ENCODE measurements at places on chromosomes 6 and 20.
A peak's percentile ranks its signal among the peaks of the same experiment; 100 is the strongest.

- no peak for DNase-seq
Observed at GRCh38 chr6:85641522-85641896, 1.2 kb downstream of the SYNCRIP start.

DNA sequence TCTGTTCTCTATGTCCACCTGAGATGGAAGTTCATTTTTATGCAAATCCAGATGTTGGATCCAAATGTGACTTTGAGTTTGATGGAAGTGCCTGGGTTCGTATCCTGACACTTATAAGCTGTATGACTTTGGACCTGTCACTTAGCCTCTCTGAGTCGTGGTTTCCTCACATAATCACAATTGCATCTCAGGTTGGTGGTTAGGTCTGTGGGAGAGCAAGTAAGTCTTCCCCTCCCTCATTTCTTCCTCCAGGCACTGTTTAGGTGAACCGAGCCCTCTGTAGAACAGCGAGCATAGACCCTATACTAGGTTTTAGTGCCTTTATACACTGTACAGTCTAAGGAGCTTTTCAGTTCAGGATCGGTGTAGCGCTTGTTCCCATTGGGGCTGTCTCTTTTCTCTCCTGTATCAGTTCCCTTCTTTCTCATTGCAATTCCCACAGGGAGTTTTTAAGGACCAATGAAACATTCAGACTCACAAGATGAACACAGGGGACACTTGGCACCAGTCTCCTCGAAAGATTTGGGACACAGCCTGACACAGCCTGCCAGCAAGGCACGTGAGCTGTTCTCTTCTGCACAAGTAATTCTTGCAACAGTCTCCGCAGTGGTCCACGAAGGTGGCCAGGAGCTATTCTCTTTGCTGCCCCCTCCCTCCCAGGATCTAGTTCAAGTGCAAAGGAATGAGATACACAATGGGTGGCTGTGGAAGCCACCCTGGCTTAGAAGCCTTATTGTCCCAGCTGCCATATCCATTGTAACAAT is 11.8 kb downstream of the TOX2 start:
- DNase-seq, result no peak

DNA sequence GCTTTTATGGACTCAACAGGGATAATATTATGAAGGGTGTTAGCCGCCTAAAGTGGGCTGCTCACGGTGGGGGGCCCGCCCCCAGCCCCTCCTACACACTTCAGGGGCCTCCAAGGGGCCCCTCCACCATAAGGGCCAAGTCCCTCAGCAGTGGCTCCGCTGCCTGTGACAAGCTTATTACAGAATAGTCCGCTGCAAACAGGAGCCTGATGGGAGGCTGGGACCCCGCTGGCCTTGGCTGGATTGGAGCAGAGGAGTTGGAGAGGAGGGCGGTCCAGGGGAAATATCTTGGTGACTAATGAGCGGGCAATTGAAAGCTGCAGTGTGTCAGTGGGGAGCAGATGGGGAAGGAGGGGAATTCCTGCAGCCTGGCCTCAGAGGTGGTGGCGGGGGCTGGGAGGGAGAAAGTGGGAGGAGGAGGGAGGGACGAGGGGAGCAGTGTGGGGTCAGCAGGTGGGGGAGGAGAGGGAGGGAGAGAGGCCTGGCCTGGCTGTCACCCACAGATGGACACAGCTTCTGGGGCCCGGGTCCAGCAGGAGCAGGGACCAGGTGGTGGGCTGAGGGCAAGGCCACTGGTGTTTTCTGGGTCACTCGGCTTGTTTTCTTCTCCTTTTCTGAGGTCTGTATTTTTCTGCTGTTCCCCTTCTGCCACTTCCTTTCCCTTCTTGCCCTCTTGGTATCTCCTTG is 57.6 kb upstream of the FOXP4 start:
- DNase-seq, result peak; percentile 61

GRCh38 chr6:45082091-45082490 is 246.0 kb upstream of the RUNX2 start:
- no peak for DNase-seq

DNA sequence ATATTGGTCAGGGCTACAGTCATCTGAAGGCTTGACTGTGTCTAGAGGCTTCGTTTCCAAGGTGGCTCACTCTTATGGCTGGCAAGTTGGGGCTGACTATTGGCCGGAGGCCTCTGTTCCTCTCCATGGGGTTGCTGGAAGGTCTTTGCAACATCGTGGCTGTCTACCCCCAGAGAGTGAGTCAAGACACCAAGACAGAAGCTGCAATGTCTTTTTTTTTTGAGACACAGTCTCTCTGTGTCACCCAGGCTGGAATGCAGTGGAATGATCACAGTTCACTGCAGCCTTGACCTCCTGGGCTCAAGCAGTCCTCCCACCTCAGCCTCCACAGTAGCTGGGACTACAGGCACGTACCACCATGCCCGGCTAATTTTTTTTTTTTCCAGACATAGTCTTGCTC is 29.4 kb upstream of the KIF3B start:
- no peak for DNase-seq

GRCh38 chr20:31861385-31862156 is 8.8 kb downstream of the DUSP15 start:
- DNase-seq, result peak; percentile 97

DNA sequence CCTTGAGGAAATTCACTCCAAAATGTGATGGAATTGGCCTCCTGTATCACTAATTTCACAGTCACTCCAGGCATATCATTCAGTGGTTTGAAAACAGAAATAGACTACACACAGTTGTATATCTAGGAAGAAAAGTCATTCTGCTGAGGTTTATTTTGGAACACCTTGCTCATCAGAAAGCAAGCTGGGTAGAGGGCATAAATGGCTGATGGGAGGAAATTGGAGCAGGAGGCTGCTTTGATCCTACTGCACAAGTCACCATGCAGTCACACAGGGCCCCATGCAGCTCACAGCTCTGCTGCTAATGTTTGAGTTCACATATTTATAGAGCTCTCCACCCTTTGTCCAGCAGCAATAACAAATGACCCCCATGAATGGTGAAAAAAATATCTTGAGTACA is 12.3 kb downstream of the NHLRC1 start:
- no peak for DNase-seq

GRCh38 chr6:108113557-108114519 is 39.3 kb upstream of the OSTM1 start:
- peak; percentile 61 for DNase-seq

GRCh38 chr6:124303971-124304370 is 500.3 kb downstream of the NKAIN2 start:
- no peak for DNase-seq

- no peak for DNase-seq
Observed at GRCh38 chr6:43286980-43287716, 10.9 kb upstream of the SLC22A7 start.

GRCh38 chr6:107603006-107603370 is 113.1 kb downstream of the SOBP start:
- DNase-seq, result no peak

DNA sequence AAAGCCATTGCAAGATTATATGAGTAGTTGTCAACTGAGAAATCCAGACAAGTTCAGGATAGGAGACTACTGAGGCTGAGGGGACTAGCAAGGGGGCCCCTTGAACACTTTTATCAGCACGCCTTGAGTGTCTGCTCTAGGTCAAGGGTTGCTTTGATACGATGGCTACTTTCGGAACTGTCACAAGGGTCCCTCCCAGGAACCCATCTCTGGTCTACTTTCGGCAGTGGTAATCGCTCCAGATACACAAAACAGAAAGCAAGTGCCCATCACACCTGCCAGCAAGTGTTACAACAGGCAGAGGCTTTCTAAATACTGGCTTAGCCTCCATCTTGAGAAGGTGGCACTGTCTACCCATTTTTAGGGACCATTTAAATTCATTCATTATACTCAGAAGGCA is 61.1 kb downstream of the GJA10 start:
- DNase-seq, result no peak

DNA sequence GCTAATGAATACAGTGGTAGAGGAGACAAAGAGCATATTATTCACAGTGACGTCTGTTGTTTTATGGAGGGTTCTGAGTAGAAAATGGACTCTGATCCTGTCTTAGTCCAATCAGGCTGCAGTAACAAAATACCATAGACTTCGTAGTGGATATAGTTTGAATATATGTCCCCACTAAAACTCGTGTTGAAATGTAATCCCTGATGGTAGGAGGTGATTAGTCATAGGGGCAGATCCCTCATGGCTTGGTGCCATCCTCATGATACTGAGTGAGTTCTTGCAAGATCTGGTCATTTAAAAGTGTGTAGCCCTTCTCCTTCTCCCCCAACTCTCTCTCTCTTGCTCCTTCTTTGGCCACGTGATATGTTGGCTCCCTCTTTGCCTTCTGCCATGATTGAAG is 82.5 kb downstream of the CD83 start:
- no peak for DNase-seq

GRCh38 chr6:157498817-157499216 is 117.8 kb downstream of the ZDHHC14 start:
- no peak for DNase-seq

- DNase-seq, result no peak
Observed at GRCh38 chr6:112362812-112363570, 15.9 kb downstream of the RFPL4B start.

- peak; percentile 92 for DNase-seq
Observed at GRCh38 chr6:26270903-26271667, 93.9 kb upstream of the BTN3A2 start.

- no peak for DNase-seq
Observed at GRCh38 chr20:36519012-36519719, 22.2 kb upstream of the MYL9 start.

- DNase-seq, result no peak
Observed at GRCh38 chr20:25018841-25019240, 26.3 kb upstream of the APMAP start.

GRCh38 chr6:144053601-144054000 is 41.8 kb downstream of the SF3B5 start:
- DNase-seq, result no peak

GRCh38 chr6:105300090-105300489 is 102.8 kb downstream of the PREP start:
- no peak for DNase-seq

GRCh38 chr20:1669304-1669703 is 11.7 kb upstream of the SIRPG start:
- no peak for DNase-seq

- DNase-seq, result no peak
Observed at GRCh38 chr6:89007209-89008000, 44.0 kb upstream of the RNGTT start.

- no peak for DNase-seq
Observed at GRCh38 chr6:16446273-16446672, 207.9 kb downstream of the GMPR start.

GRCh38 chr6:73003302-73003701 is 222.0 kb downstream of the KHDC1L start:
- DNase-seq, result no peak

GRCh38 chr6:108165714-108166663 is at the start of gene NR2E1:
Gene NR2E1 (plus strand): TSS chr6:108166022. CDS start chr6:108166766, 744 bp downstream.
- DNase-seq, result no peak

DNA sequence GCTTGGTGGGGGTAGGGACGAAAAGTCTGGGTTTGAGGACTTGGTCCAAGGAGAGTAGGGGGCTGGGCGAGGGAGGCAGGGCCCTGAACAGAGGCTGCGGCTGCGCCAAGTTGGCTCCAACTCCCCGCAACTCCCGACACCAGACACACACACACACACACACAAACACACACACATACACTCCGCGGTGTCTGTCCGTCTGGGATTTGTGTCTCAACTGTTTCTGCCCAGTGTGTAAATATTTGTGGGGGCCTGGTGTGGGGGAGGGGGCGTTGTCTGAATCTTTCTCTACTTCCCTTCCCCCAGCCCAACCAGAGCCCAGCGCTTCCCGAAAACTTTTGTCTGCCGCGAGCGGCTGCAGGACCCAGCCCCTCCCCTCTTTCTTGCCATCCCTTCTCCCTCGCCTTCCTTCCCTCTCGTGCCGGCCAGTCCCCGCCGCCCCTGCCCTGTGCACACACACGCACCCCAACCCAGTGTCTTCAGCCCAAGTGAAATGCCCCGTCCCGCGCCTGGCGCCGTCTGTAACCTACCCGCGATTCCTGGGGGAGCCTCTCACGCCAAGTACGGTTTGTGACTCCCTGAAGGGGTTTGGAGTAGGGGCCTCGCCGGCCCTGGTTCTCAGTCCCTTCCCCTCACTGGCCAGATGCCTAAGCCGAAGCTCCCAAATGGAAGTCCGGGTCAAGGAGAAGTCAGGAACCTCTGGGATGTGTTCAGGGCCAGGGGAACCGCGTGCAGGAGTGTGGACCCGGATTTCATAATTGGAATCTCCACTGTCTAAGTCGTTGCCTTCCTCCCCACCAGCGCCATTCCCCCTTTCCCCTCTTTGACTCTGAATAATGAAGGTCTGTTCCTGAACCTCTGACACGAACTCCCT is 904 bp downstream of the MDFI start:
- DNase-seq, result no peak

GRCh38 chr6:144265061-144265357 is 20.1 kb upstream of the UTRN start:
- no peak for DNase-seq

DNA sequence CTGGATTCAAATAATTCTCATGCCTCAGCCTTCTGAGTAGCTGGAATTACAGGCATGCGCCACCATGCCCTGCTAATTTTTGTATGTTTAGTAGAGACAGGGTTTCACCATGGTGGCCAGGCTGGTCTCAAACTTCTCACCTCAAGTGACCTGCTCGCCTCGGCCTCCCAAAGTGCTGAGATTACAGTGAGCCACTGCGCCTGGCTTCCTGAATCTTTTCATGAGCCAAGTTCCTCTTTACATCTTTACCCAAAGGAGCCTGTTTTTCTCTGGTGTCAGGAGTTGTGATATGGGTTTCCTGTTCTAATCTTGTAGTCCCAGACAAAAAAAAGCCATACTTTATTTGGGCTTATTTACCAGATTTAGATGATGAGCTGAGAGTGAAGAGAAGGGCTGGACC is 34.4 kb downstream of the PCNA start:
- DNase-seq, result no peak

All from GM13977 (cell line).